ENCODE measurements at places on chromosomes 4 and X.

- DNase-seq, result no peak
Measured at GRCh38 chrX:154661899-154662298, 8.5 kb upstream of the CTAG2 start.

DNA sequence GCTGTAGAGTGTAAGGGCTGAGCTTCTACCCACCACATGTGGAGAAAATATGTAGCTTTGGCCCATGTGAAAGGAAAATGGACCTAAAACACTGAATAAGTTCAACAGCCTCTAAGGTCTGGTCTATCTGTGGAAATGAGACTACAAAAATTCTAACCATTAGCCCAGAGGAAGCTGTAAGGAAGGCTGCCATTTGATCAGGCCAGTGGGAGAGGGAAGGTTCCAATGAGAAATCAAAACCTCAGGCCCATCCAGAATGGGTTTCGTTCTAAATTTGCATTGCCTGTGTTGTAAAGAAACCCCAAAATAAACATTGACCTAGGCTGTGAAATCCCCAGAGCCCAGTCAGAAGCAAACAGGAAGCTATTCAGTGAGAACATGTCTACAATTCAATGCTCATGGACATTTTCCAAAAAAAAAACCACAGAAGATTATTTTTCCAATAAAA, 320.4 kb upstream of the SLC7A11 start:
- no peak for DNase-seq

GRCh38 chr4:125382995-125383394, 68.2 kb downstream of the FAT4 start:
- DNase-seq, result no peak

DNA sequence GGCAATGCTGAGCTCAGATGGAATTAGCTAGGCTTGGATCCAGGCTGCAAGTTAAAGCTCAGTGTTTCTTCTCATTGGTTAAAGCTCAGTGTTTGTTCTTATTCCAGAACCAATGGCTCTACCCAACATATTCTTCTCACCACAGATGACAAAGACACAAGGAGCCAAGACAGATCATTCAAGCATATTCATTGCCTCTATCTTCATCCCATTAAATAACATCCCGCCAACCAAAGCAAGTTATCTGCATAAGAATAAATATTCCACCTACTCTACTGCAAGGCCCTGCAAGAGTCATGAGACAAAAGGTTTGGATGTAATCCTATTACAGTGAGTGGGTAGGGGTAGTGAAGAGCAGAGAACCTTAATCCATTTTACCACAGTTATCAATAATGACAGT, 766.5 kb downstream of the C4orf33 start:
- no peak for DNase-seq

DNA sequence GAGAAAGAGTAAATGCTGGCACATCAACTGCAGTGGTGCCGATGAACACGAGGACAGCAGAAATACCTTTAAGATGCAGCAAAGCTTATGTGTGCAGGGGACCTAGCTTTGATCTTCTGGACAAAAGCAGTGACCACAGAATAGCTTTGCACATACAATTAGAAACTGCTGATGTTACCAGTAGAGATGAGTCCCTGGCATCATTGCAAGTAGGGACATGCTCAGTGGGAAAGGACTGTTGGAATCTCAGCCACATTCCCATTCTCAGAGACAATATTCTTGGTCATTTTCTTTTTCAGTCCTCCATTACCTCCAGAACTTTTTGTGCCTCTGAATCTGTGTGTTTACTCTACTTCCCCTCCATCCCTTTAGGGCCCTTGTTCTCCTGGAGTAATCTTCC, 16.9 kb upstream of the PDLIM3 start:
- no peak for DNase-seq

DNA sequence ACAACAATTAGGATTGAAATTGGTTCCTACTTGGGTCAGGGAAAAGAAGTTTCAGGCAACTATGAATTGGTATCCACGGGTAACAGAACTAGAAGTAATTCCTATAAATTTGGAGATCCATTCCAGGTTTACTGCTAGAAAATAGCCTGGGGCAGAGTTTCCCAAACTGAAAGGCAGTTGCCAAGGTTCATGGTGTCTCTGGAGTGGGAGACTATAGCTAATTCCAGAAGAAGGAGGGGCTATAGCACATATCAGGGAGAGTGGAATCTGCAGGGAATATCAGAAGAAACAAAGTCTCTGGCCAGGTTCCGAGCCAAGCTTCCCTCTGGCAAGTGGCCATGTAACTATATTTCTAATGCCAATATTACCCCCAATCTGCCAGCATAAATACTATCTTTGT, 166.3 kb downstream of the GALNTL6 start:
- no peak for DNase-seq

DNA sequence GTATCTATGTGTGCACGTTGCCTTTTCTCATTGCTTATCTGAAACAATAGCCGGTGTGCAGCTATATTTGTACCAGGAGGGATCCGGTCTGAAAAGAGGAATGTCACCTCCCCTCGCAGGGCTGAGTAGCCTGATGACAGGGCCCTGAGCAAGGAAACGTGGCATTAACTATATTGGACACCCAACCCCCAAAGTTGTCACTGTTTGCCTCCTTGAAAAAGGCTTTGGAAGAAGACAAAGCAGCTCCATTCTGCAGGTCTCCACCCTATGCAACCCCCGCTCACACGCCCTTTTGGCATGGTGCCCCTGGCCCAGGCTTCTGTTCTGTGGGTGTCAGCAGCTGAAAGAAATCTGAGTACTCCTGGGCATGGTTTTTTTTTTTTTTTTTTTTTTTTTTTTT, 8.2 kb downstream of the PRRG3 start:
- DNase-seq, result no peak

- DNase-seq, result no peak
Measured at GRCh38 chr4:76894537-76895255, 3.2 kb downstream of the SOWAHB start.

- no peak for DNase-seq
Measured at GRCh38 chr4:43837171-43837570, 611.4 kb downstream of the KCTD8 start.

- no peak for DNase-seq
Measured at GRCh38 chr4:16844816-16845586, 53.4 kb downstream of the LDB2 start.

DNA sequence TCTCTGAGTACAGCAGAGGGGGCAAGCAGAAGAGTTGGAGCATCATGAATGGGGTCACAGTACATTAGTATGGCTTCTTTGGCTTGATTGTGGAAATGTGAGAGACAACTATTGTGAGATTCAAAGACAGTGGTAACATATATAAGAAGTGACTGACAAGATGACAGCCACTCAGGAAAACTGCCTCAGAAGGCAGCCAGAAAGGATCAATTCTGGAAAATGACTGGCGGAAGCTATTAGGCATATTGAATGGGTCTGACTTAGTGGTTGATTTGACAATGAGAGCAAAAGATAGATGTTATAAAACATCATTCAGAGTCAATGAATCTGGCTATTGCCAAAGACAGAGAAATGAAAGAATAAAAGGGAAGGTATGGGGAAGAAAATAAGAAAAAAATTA, 345.5 kb upstream of the MAGEB2 start:
- no peak for DNase-seq

- DNase-seq, result no peak
Measured at GRCh38 chr4:74189331-74190043, 31.6 kb downstream of the MTHFD2L start.

- DNase-seq, result no peak
Measured at GRCh38 chr4:113077575-113077974, 28.1 kb downstream of the ANK2 start.

DNA sequence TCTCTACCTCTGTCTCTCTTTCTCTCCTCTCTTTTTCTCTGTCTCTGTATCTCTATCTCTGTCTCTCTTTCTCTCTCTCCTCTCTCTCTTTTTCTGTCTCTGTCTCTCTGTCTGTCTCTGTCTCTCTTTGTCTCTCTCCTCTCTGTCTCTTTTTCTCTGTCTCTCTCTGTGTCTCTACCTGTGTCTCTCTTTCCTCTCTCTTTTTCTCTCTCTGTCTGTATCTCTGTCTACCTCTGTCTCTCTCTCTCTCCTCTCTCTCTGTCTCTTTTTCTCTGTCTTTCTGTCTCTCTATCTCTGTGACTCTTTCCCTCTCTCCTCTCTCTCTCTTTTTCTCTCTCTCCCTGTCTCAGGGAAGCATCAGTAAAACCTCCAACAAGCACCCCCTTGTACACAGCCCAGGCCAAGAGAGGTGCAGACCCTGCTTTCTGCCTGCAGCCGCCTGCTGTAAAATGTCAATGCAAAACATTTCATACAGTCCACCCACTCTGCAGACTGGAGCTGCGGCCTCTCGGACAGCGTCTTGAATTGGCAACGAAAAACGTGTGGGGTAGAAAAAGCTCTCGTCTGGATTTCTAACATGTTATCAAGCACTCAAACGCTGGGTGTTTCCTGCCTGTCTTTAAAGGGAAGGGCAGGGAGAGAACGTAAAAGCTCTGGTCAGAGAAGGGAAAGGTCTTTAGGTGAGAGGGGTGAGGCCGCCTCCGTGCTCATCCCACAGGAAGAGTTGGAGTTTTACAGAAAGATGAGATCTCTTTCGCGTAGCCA, 3.7 kb upstream of the SHOX start:
- DNase-seq, result no peak

DNA sequence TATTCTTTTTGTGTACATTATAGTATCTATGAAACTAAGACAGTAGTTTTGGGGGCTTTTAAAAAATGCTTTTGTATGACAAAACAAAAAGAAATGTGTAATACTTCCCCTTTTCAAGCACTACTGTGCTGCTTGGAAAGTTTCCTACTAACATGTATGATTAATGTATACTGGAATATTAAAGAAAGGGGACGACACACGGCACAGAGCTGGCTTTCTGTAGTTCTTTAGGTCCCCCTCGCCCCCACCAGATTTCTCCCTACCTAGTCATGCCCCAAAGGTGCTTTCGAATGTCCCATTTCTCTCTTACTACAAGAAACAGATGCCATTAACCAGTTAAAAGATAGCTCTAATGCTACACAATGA, 1.6 kb upstream of the AP1S2 start:
- no peak for DNase-seq

DNA sequence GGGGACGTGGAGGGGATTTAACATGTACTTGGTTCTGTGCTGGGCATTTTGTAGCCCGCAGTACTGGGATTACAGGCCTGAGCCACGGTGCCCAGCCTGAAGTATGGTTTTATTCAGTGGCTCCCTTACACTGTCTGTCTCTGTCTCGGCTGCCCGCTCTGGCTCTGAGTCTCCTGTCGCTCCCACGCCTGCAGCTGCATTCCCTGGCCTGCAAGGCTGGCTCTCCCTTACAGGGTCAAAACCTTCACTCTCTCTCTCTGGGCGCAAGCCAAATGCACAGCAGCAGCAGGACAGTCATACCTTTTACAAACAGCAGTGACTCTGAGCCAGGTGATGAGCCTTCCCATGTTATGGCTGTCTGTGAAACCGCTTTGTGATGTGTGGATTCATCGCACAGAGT, 72.1 kb downstream of the HTRA3 start:
- no peak for DNase-seq
